Stimulated activated CD8-positive, alpha-beta memory T cell treated with anti-CD3 and anti-CD28 coated beads, Interleukin-7, amount 100 ng/mL, for 24 hours (primary cell): ENCODE measurements at places on chromosomes 2 and 18.

DNA sequence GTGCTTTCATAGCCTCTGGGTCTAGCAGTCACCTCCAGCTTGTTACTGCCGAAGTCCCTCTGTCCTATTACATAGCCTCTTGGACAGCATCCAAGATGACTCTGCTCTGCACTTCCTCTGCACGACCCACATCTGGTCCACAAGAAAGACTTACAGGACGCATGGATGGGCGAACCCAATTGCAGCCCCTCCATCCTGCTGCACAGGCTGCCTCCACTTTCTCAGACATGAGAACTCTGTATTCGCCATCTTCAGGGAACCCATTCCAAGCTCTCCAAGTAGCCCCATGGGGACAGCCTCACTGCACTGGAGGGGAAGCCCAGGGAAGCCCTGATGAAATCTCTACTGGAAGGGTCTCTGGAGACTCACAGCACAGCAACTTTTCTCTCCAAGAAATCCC is 172.1 kb downstream of the GFPT1 start:
- DNase-seq: no peak

DNA sequence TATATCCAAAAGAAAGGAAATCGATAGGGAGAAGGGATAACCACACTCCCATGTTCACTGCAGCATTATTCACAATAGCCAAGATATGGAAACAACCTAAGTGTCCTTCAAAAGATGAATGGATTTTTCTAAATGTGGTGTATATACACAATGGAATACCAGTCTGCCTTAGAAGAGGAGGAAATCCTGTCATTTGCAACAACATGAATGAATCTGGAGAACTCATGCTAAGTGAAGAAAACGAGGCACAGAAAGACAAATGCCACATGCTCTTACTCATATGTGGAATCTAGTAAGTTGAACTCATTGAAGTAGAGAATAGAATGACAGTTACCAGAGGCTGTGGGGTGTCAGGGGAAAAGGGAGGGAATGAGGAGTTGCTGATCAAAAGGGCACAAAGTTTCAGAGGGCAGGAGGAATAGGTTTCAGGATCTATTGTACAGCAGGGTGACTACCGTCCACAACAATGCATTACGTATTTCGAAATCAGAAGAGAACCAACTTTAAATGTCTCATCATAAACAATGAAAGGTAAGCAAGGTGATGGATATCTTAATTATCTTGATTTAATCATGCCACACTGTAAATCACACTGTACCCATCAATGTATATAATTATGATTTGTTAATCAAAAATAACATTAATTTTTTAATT is 46.1 kb downstream of the SIGLEC15 start:
- no peak for DNase-seq

- DNase-seq: no peak
Observed at GRCh38 chr2:196166876-196167275, 4.5 kb downstream of the STK17B start.

DNA sequence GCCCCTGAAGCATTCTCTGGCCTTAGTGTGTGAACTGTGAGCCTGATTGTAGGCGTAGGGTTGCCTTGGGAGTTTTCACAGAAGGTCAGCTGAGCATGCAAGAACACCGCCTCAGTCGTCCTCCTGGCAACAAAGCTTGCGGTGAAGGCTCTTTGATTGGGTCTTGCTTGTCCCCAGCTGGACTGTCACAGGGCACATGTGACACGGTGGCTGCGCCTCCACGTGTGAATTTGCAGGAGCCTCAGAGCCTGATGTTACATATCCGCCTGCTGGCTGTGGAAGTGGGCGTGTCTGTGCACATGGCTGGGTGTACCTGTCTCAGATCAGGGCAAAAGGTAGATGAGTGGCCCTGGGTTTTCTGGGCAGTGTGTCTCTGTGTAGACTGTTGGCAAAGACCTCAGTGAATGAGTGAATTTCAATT is 228.7 kb downstream of the HAUS1 start:
- no peak for DNase-seq

DNA sequence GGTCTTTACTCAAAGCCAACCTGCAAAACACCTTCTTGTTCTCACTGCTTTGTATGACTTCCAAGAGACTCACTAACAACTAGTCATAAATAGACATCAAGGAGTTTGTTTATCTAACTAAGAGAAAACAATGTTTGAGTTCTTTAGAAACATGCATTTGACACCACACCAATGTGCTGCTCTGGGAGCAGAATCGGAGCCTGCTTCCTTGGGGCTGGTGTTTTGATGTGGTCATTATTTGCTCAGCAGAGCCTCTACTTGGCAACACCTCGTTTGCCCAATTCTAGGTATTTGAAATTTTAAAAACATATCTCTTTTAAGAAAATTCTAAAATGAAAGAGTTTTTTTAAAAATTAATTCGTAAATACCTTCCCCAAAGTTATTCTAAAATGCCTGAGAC is 167.5 kb downstream of the BCL2 start:
- DNase-seq: no peak
